ENCODE measurements at places on chromosomes 2 and 18. TPM values are rescaled to one million over a fixed set of nuclear protein-coding genes. Genes with fewer than 3 reads are reported as not detected.

TDRD15 gene
- total RNA-seq, result not detected

KLHL30 gene
- 0.06 TPM for total RNA-seq

TMEM127 gene
- total RNA-seq, result 38.4 TPM

POTEC gene
- not detected for total RNA-seq

UGT1A5 gene
- total RNA-seq, result not detected

PPP1R7 gene
- 61.4 TPM for total RNA-seq

SCN9A gene
- total RNA-seq, result 5.1 TPM

PTPRN gene
- 1.3 TPM for total RNA-seq

ATOH8 gene
- total RNA-seq, result 5.7 TPM

CGREF1 gene
- total RNA-seq, result 8.7 TPM

FMNL2 gene
- 30.8 TPM for total RNA-seq

DSG1 gene
- total RNA-seq, result not detected

SCYGR5 gene
- not detected for total RNA-seq

SLC9A4 gene
- total RNA-seq, result not detected

ACMSD gene
- total RNA-seq, result not detected
